Activated T-cell treated with anti-CD3 and anti-CD28 coated beads, Interleukin-2, amount 50 U/mL, for 24 hours (primary cell): ENCODE measurements at places on chromosomes 3 and 15.
A peak's percentile ranks its signal among the peaks of the same experiment; 100 is the strongest.

DNA sequence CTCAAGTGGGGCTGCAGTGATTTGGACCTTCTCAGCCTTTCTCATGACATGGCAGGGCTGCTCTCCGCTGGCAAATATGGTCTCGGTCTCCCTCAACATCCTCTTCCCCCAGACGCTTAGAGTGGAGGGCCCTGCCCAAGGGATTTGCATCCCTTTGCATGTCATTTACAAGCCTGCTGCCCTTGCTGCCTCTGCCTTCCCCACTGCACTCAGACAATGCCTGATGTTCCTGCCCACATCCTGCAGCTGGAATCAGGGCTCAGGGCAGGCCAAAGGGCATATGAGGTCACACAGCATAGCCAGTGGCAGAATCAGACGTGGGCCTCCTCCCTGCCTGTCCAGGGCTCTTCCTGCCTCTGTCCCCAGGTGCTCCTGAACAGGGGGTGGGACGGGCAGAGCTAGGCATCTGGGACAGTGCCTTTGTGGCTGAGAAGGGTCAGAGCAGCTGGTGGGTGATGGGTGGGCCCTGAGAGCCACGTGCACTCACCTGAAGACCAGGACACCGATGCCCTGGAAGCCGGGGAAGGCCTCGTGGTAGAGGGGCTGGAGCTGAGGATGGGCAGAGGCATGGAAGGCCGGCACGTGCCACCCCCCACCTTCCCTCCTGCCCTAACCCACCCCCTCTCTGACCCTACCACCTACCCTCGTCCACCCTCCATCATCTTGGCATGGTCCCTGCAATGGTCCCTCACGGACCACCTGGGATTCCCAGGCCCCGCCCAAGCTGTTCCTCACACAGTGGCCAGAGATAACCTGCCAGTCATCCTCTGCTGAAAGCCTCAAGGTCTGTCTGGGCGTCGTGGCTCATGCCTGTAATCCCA lies 27.4 kb upstream of the GOLGA6C start:
- no peaks in the 10 kb centered on the region for H3K36me3 ChIP-seq
- peak; percentile 19 for DNase-seq
- H3K27ac ChIP-seq, result no peak overlapping the region
- H3K27me3 ChIP-seq, result peaks cover 26% of the 10 kb centered on the region
- no peak overlapping the region for H3K4me3 ChIP-seq
- H3K4me1 ChIP-seq, result no peaks in the 10 kb centered on the region

DNA sequence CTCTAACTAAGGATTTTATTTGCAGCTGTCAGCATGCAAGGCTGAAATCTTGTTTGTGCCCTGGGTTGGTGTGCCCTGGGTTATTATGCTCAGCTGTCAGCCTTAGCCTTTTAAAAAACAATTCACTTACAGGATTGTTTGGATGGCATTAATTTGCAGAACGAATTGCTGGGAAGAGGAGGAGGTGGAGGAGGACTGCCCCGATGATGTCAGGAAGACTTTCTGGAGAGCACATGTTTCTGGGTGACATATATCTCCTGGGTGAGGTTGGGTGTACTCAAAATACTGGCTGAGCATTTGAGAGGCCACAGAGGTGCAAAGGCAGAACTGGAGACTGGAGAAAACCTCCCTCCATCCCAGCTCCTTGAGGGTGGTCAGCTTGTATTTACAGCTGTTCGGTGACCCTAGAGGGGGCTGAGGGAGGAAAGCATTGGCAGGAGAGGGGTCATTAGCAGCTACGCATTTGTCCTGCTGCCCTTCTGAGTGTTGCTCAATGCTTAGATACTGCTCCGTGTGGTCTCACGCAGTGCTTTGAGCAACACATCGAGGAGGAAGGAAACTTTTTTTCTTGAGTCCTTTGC lies 59.8 kb upstream of the PSMD6 start:
- H3K27me3 ChIP-seq, result peaks cover 27% of the 10 kb centered on the region
- peaks cover 6% of the 10 kb centered on the region for H3K4me1 ChIP-seq
- DNase-seq, result no peak
- no peak overlapping the region for H3K27ac ChIP-seq
- no peaks in the 10 kb centered on the region for H3K36me3 ChIP-seq

DNA sequence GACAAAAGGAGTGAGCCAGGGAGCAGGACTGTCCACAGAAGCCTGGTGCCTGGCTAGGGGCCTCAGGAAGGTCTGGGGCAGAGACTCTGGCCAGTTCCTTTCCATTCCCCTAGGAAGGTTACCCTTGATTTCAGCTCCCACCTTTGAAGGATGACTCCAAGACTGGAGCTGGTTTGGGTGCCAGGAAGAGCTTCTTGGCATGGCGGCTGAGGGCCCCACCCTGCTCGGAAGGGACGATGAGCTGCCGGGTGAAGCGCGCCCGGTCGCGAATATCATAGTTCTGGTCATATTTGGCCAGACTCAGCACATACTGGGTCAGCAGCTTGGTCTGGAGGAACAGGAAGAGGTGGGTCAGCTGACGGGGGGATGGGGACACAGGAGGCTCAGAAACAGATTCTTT lies 19.4 kb upstream of the CPEB1 start:
- H3K4me1 ChIP-seq, result no peaks in the 10 kb centered on the region
- no peak overlapping the region for H3K27ac ChIP-seq
- DNase-seq, result no peak
- peaks cover 31% of the 10 kb centered on the region for H3K27me3 ChIP-seq
- no peak overlapping the region for H3K4me3 ChIP-seq
- no peaks in the 10 kb centered on the region for H3K36me3 ChIP-seq

GRCh38 chr3:128922804-128923459 lies 43.5 kb downstream of the ACAD9 start:
- peak; percentile 64 for DNase-seq
- H3K27ac ChIP-seq, result peak overlapping the region; percentile 55
- H3K36me3 ChIP-seq, result peaks cover 40% of the 10 kb centered on the region
- peak overlapping the region; percentile 54 for H3K4me3 ChIP-seq
- peaks cover 40% of the 10 kb centered on the region for H3K4me1 ChIP-seq

- no peak overlapping the region for H3K27ac ChIP-seq
- no peaks in the 10 kb centered on the region for H3K36me3 ChIP-seq
- H3K4me1 ChIP-seq, result no peaks in the 10 kb centered on the region
Observed at GRCh38 chr15:81532001-81532400, 158.0 kb upstream of the TMC3 start.
